ENCODE measurements at places on chromosomes 16 and 17.
A peak's percentile ranks its signal among the peaks of the same experiment; 100 is the strongest.

GRCh38 chr17:2034157-2034556 is 4.2 kb downstream of the DPH1 start:
- DNase-seq: no peak

GRCh38 chr16:1731603-1732002 is 25.6 kb downstream of the MAPK8IP3 start:
- no peak for DNase-seq

DNA sequence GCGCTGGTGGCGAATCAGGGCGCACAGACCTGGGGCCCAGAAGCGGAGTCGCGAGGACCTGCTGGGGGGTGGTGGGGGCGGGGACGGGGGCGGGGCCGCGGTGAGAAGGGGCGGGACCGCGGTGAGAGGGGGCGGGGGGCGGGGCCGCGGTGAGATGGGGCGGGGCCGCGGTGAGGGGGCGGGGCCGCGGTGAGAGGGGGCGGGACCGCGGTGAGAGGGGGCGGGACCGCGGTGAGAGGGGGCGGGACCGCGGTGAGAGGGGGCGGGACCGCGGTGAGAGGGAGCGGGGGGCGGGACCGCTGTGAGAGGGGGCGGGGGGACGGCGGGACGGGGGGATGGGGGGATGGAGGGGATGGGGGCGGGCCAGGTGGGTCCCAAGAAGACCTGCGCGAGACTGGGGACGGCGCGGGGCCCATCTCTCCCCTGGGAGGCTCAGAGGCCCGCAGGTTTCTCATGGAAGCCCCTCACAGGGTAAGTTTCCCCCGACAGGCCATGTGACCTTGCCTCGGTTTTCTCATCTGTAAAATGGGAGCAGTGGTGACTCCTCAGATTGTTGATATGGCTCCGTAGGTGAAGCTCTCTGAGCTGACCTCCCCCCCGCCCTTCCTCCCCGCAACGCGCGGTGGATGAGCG is 28.6 kb upstream of the DBNDD1 start:
- no peak for DNase-seq

DNA sequence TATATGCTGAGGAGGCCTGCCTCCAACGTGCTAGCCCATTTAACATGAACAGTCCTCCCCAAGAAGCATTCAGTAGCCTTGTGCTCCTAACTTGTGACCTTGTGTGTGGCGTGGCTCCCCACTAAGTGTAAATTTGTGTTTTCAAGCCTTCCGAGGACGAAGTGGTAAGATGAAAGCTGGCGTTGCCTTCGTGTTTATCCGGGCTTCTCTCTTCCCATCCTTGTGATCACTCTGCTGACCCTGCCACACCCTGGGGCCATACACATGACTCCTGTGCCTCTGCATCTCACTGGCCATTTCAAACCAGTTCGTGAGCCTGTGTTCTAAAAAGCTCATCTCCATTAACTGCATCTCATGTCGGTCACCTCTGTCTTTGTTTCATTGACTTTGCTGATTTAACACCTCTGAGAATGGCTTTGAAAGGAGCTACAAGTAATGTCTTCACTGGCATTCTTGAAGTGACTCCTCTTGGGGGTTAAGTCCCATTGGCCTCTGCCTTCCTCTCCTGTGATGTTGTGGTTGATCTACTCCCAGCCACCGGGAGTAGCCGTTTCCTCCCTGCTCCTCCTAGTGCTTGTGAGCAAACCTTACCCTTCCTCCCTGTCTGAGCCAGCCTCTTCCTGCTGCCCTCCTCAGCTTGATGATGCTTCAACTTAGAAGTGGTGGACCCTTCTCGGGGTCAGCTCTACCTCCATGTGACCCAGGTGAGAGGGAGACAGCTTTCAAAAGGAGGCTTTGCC is 27.4 kb upstream of the NAGLU start:
- DNase-seq: no peak

DNA sequence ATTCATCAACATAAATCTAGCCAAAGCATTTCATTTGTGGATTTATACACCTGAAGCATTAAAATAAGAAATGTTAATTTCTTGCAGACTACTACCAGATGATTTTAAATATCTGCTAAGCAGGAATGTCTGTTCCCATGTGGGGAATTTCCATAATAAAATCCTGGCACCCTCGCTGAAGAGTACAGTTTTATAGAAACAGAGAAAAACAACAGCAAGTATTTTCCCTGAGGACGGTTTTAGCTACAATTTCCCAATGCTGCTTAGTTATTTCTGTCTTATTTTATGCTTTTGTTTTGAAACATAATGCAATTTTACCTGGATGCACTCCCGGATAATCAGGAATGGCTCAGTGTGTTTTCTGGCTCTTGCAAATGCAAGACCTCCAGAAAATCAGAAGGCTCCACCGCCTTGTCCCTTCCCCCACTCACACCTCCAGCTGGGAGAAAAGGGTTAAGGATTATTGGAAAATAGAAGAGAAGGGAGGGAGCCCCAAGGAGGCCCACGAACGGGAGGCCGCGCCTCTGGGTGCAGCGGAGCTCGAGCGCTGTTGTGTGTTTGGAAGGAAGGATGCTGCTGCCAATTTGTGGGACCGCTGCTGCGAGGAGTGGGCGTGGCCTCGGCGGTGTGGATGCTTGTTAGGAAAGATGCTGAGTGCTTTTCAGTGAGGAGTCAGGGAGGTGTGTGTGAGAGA is at the start of gene CNTNAP4:
CNTNAP4 (plus strand) TSS at position 657 of the 694 bp plus-strand sequence. CDS start 262 bp downstream, outside the sequence.
- no peak for DNase-seq

- no peak for DNase-seq
These were observed 108.7 kb downstream of the SMG6 start for GRCh38 chr17:2194889-2195335.

DNA sequence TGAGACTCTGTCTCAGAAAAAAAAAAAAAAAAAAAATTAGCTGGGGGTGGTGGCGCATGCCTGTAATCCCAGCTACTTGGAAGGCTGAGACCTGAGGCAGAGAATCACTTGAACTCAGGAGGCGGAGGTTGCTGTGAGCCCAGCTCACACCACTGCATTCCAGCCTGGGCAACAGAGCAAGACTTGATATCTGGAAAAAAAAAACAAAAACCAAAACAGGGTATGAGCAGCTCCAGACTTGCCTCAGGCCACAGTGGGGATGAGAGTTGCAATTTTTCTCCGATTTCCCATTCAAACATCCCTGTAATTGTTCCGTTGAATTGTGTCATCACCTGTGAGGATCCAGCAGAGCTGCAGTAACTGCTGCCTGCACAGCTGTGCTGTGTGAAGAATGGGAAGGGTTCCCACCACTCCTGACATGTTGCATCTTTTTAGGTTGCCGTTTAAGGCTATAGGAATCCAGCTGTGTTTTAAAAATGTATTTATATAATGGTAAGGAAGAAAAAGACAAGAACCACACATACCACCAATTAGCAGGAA is 150.0 kb downstream of the VPS53 start:
- DNase-seq: no peak

- DNase-seq: no peak
These were observed 338.3 kb downstream of the HAPSTR1 start for GRCh38 chr16:9429646-9430330.

DNA sequence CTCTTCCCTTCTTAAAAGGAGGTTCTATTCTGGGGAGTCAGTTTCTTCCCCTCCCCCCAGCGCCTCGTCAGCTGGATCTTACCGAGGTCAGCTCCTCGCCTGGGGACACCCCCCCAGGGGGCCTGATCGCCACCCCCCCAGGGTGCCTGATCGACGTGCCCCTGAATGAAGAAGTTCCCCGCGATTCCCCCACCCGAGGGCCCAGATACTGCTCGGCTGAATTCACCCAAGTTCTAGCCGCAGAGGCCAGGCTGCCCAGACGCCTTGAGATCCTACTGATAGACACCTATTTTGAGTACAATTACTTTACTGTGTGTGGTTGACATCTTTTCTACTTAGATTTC is 1.4 kb downstream of the RAB11FIP3 start:
- DNase-seq: no peak

DNA sequence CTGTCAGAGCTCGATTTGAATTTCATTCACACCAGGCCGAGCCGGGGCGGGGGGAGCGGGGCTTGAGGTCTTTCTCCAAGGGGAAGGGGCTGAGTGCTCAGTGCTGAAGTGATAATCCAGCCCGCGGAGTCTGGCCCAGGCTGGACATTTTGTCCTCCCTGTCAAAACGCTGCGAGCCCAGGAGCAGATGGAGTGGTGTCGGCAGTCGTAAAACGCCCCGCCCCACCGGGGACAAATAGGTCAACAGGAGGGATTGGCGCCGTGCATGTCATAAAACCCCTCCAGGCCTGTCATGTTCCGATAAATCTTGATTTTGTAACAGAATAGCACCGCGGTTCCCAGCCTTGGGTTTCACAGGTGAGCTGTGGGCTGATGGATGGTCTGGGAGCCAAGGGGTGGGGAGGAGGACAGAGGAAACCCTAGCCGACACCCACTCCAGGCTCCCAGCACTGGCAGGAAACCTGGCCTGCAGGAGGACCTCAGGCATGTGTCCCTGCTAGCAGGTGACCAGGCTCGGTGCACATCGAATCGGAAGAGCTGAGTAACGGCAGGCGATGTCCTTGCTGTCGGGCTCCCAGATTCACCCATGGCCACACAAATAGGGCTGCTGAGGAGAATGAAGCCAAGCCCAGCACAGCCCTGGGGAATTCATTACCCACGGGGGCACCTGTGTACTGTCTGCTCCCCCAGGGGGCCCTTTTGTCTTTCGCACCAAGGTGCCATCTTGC is 341.4 kb downstream of the FOXL1 start:
- DNase-seq: no peak

DNA sequence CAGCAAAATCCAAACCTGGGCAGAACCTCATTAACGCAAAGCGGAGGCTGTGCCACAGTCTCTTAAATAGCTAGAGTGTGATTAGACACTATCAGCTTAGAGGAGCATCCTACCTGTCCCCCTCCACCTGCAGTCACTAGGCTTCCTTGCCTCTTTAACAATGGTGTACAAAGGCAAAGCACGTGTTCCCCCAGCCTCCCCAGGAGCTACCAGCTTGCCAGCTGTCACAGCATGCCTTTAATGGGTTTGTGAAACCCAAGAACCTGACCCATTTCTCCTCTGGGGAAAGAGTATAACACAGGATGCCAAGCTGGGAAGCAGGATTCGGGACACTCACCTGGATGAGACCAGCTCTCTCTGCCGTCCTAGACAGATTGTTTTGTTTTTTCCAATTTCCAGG is 37.2 kb upstream of the TBX2 start:
- DNase-seq: no peak

GRCh38 chr17:39339272-39339671 is 62.2 kb downstream of the FBXL20 start:
- no peak for DNase-seq

DNA sequence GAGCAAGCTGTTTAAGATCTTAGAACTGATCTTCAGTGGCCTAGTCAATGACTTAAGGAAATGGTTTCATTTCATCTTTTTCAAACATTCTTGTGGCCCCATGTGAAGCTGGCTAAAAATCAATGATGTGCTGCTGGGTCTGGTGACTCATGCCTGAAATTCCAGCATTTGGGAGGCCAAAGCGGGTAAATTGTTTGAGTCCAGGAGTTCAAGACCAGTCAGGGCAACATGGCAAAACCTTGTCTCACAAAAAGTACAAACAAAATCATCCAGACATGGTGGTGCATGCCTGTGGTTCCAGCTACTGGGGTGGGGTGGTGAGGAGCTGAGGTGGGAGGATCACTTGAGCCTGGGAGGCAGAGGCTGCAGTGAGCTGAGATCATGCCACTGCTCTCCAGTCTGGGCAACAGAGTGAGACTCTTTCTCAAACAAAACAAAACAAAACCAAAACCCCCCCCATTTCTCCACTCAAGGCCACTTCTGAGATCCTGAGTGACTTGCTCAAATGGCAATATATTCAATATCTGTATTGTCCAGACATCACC is 17.4 kb upstream of the COL1A1 start:
- DNase-seq: no peak

DNA sequence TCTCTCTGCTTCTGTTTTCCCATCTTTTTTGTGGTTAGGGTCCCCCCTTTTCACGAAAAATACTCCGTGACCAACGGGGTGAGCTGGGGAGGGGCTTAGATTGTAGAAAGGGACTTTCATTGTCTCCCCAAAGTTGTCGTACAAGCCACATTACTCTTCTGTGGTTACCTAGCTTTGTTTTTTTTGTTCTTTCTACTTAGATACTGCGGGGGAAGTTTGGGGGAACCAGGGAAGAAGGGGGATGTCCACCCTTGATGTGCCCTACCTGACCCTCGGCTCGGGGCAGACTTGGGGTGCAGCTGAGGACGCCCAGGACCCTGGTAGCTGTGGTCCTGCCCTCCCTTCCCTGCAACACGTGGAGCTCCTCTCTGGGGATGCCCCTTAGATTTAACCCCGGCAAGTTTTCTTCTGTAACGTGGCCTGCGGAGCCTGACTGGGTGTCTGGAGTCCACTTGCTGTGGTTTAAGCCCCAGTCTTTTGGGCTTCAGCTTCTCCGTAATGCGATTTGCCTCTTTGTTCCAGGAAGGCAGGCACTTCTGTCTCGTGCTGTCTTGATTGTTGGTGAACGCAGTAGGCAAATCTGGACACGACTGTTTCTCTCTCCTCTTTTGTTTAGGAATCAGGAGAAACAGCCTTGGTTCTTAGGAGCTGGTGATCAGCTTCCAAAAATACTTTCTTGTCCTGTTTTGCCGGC is 892 bp downstream of the ABCC1 start:
- DNase-seq: peak; percentile 59

DNA sequence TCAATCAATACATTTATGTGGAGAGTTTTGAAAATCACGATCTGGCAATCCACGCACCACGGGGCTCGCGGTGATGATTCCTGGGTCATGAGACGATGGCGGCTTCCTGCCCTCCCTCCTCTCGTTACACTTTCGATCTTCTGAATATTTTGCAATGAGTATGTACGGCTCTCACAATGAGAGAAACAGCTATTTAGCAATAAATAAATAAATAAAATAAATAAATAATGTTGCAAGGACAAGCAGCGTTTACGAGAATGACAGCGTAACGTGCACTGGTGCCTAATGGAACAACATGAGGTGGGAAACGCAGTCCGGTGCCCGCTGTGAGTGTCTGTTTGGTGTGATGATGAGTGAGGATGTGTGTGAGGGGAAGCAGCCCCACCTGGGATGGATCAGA is 46.7 kb upstream of the JPH3 start:
- no peak for DNase-seq

GRCh38 chr17:50514936-50515702 is 6.9 kb downstream of the MYCBPAP start:
- no peak for DNase-seq

GRCh38 chr17:27610304-27610677 is 20.7 kb upstream of the LGALS9 start:
- no peak for DNase-seq

DNA sequence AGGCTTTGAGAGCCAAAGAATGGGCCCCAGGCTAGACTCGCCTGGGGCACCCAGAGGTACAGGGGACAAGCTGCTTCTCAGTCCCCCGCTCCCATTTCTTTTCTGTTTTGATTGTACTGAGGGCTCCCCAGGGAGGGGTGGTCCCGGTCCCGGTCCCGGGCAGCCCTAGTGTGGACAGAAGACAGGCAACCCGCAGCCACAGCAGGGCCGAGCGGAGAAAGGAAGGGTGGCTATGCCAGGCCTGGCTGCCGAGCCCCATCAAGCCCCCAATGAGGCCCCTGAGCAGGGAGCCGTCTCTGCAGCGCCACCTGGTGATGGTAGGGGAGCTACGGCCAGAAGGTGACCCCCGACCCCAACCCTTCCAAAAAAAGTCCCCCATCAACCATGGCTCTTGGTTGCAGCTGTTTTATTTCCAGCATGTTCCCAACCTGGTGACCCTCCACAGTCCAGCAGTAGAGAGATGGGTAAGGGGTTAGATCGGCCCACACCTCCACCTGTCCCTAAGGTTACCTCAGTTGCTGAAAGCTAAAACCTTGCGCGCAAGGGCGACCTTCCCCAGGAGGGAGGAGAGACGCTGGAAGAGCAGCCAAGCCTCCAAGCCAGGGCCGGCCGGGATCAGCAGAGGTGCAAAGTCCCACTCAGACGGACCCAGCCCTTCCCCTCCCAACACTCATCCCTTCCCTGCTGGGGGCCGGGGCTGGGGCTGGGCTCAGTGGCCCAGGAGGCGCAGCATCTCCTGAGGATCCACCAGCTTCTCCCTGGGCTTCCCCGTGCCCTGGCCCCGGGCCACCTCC is 2.6 kb upstream of the GRIN2C start:
- DNase-seq: peak; percentile 91

All from hematopoietic multipotent progenitor cell (in vitro differentiated cells).